Brain pericyte (primary cell): ENCODE measurements at places on chromosomes 12 and 14.

DNA sequence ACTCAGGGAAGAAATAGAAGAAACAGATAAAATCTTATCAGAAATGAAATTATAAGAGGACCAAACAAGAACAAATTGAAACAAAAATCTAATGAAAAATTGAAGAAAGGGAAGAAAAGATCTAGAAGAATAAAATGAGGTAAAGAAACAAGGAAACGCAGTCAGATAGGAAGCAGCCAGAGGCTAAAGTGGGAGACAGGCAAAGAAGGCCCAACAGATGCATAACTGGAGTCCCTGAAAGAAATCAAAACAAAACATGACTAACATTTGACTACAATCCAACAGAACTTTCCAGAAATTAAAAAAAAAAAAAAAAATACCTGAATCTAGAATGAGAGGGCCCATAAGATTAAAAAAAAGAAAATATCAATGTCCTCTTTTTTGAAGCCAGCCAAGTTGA lies 65.6 kb downstream of the AMN start:
- DNase-seq, result no peak

GRCh38 chr12:5258498-5258897 lies 173.4 kb upstream of the NTF3 start:
- DNase-seq, result no peak

DNA sequence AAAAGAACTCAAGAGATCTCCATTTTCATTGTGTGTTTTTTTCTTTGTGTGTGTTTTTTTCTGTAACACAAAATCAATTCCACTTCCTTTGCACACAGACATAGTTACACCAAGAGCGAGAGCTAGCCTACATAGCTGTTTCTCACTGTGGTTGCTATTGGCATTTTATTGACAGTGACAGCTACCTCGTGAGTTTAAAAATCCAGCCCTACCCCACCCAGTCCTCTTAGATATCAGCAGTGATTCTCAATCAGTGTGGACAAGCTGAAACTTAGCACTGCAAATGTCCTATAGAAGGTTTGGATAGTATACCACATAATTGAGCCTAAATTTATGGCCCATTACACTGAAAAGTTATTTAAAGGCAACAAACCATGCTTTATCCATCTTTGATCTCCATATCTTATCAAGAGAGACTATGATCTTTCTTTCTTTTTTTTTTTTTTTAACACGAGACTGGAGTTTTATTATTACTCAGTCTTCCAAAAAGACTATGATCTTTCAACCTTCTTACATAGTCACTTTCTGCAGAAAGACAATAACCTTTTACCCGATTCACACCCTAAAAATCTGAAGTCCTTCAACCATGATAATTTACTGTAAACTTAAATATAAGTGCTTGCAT lies 46.8 kb downstream of the ATP2B1 start:
- DNase-seq, result no peak

DNA sequence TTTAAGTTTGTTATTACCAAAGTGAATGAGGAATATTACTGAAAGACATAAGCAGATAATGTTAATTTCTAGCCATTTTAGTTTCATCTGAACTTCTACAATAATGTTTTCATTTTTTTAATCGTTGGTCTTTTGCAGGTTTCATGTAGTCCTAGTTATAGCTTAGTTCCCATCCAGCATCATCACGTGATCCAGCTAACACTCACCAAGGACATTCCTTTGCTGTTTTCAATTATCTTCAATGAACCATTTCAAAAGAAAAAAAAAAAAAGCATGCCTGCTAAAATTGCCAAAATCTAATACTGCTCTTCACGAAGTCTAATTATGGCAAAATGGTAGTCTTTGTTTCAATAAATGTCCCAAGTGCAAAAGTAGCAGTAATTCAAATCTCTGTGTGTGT lies 187.7 kb upstream of the ATXN7L3B start:
- no peak for DNase-seq

DNA sequence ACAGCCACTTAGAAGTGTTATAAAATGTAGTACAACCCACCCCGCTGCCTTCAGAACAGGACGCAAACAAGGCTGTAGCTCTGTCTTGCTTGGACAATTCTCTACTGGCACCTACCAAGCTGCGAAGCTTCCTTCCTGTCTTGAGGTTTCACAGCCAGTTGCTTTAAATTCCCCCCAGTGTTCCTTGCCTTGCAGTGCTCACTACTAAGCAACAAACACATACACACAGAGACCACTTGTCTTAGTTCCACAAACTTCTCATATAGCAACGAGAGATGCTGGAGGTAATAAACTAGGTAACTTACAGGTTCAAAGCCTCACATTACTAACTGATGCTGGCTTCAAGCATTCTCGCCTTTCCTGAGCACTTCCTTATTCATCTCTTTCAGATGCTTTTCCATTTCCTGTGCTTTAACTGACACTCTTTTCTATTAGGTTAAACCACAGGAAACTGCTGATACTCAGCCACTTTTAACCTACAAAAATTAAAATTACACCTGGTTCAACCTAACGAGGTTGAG lies 91.5 kb upstream of the PTGDR start:
- no peak for DNase-seq

- DNase-seq, result no peak
Observed at GRCh38 chr14:31930493-31931240, 146.4 kb upstream of the ARHGAP5 start.

DNA sequence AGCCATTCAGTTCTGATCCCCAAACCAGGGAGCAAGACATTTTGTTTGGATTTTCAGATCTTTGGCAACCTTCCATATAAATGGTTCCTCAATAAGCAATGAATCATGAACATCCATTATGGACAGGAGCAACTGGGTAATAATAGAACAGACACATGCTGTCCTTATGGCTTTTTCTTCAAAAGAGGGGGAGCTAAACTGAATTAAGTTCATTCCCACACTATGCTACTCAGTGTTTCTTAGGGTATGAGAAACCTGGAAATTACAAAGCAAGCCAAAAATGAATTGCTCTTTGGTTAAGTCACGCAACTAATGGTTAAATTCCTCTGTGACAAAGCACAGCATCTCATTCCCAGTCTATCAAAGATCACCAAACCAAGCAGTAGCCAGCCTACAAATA lies 51.0 kb downstream of the PTGER2 start:
- no peak for DNase-seq

- peak; percentile 38 for DNase-seq
Observed at GRCh38 chr12:74890237-74890599, 319.4 kb downstream of the KCNC2 start.

DNA sequence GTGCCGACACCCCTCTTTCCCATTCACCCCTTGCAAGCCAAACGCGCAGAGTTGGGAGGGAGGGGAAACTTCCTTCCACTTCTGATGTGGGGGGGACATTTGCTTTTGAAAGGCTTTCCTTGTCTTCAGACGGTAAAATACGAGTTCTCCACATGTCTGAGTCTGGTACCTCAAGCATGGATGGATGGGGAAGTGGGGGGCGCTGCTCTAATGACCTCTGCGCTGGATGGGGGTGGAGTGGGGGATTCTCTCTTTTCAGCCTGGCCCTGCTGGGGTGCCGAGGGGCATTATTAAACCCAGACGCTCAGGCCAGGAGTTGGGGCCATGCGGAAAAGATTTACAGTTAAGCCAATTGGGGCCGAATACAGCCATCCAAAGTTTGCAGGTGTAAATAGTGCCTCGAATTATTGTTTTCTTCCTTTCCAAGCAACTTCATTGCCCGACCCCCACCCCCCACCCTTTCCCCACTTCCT lies 9.1 kb upstream of the TBX3 start:
- no peak for DNase-seq

- no peak for DNase-seq
Observed at GRCh38 chr12:70783455-70783854, 137.1 kb downstream of the PTPRR start.

DNA sequence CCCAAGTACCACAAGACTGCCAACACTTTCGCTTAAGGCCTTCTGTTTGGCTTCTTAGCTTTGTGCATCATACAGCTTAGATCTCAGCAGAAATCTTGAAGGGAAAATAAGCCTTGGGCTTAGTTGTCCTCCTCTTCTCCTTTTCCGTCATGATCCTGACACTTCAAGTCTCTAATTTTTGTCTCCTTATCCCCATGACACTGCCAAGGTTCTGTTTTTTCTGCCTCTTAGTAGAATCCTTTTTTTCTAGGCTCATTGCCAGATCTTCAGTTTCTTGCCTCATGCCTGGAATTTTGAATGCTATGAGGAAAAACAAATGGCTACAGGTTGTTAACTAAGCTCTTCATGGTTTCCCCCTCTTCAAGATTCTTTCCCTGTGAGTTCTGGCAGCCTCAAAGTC lies 450.4 kb downstream of the LRFN5 start:
- no peak for DNase-seq

- no peak for DNase-seq
Observed at GRCh38 chr12:50927356-50927755, 25.0 kb upstream of the HIGD1C start.

DNA sequence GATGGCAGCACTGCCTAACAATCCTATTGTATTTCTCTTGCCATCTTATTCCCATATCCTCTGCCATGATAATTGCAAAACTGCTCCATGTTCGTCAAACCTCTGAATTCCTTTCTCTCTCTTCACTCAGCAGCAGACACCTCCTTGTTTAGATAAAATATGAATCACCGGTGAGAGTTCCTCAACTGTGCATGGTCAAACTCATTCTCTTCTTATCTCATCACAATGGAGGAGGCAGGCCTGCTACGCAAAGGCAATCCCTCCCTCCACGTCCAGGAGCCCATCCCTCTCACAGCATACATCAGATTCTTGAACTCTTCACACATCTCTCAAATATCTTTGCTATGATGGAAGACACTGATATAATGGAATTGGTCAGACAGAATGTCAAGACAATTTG lies 90.1 kb upstream of the DAAM1 start:
- DNase-seq, result no peak

- DNase-seq, result no peak
Observed at GRCh38 chr14:89630101-89630829, 213.2 kb upstream of the FOXN3 start.

DNA sequence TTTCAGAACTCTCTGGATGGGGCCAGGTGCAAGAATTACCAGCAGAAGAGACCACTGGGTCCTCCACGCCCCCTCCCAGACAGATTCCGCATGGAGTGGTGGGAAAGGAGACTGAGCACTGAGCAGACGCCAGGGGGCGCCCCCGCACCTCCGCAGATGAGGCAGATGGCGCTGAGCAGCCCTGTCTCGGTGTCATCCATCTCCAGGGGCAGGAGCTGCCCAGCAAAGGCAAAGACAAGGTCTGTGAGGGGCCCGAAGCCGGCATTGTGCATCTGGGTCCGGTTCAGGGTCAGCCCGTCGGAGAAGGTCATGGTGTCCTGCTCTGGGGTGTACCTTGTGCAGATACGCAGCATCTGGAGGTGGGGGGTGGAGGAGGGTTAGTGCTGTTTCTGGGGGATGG lies 6.3 kb upstream of the ITGB7 start:
- DNase-seq, result no peak

DNA sequence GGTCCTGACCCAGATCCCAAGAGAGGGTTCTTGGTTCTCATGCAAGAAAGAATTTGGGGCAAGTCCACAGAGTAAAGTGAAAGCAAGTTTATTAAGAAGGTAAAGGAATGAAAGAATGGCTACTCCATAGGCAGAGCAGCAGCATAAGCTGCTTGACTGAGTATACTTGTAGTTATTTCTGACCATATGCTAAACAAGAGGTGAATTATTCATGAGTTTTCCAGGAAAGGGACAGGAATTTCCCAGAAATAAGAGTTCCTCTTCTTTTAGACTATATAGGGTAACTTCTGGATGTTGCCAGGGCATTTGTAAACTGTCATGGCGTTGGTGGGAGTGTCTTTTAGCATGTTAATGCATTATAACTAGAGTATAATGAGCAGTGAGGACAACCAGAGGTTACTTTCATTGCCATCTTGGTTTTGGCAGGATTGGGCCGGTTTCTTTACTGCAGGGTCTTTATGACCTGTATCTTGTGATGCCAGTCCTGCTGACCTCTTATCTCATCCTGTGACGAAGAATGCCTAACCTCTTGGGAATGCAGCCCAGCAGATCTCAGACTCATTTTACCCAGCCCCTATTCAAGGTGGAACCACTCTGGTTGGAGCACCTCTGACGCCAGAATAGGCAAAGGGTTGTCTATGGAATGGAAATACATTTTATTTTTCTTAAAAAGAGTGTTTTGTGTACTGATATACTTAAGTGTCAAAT lies 113.8 kb downstream of the OTOGL start:
- no peak for DNase-seq
